ENCODE measurements at places on chromosomes 3 and 15. TPM values are rescaled to one million over a fixed set of nuclear protein-coding genes. Genes with fewer than 3 reads are reported as not detected.

MKRN3 gene
- total RNA-seq: 3.1 TPM

GRCh38 chr3:107855710-107856109, 235.1 kb downstream of the CD47 start:
- no peak overlapping the region for H3K4me3 ChIP-seq
- H3K36me3 ChIP-seq: no peaks in the 10 kb centered on the region
- no peak for DNase-seq

DNA sequence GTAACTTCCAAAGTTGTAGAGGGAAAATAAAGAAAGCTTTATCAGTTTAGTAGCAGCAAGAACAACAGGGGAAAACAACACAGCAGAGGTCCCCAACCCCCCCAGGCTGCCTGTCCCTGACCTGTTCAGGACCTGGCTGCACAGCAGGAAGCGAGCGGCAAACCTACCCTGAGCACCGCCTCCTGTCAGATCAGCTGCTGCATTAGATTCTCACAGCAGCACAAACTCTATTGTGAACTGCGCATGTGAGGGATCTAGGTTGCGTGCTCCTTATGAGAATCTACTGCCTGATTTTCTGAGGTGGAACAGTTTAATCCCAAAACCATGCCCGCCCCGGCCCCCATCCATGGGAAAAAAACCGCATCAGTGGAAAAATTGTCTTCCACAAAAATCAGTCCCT, 40.3 kb downstream of the USP50 start:
- H3K4me3 ChIP-seq: no peak overlapping the region
- no peak for DNase-seq
- no peaks in the 10 kb centered on the region for H3K27me3 ChIP-seq
- no peak overlapping the region for H3K27ac ChIP-seq
- peaks cover 2% of the 10 kb centered on the region for H3K36me3 ChIP-seq
- no peaks in the 10 kb centered on the region for H3K4me1 ChIP-seq

DNA sequence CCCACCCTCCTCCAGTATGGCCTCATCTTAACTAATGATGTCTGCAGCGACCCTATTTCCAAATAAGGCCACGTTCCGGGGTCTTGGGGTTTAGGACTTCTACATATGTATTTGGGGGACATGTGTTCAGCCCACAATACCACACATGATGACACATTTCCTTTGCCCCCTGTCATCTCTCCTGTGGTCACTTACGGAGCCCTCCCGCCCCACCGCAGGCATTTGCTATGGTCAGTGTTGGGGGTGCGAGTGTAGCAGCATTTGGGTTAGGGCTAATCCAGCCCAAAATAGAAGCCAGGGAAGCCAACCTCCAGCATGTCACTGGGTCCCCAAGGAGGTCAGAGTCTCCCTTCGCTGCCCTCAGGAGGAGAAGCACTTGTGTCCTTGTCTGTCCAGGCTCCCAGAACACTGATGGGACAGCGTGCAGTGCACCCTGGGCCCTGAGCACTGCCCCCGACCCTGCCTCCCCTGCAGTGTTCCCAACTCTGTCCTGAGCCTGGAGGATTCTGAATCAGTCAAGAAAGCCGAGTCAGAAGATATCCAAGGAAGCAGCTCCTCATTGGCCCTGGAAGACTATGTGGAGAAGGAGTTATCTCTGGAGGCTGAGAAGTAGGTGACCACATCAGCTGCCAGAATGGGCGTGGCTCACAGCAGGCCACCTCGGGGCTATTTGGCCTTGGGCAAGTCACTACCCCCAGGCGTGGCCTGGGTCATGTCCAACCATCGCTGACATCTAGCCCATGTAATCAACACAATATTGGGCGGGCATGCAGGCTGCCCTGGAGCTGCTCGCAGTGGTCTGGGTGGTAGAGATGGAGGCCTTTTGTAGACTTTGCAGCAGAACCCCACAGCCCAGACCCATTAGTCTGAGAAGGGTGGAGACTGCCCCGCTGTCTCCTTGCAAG, 46.9 kb upstream of the FGD5 start:
- no peak overlapping the region for H3K27ac ChIP-seq
- no peaks in the 10 kb centered on the region for H3K27me3 ChIP-seq
- no peak for DNase-seq
- H3K4me3 ChIP-seq: no peak overlapping the region

DNA sequence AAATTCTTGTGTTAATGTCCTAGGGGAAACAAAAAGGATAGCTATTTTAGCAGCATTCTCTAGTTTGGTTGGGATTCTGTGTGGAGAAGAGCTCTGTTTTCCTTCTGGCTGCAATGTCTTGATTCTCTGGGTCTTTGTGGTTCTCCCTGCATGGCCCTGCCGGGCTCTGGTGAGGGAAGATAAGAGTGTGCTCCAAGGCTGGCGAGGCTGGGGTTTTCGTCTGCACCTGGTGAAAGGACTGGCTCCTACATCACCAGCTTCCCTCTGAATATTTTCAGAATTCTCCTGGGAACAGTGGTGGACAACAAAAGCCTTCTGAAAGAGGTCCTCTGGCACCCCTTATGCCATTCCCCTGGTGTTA, 38.1 kb upstream of the SFMBT1 start:
- no peaks in the 10 kb centered on the region for H3K4me1 ChIP-seq
- H3K36me3 ChIP-seq: no peaks in the 10 kb centered on the region
- DNase-seq: no peak
- no peak overlapping the region for H3K4me3 ChIP-seq
- no peaks in the 10 kb centered on the region for H3K27me3 ChIP-seq

GRCh38 chr15:39685999-39686613, 96.5 kb downstream of the FSIP1 start:
- H3K36me3 ChIP-seq: no peaks in the 10 kb centered on the region
- DNase-seq: no peak
- H3K4me1 ChIP-seq: no peaks in the 10 kb centered on the region
- no peak overlapping the region for H3K27ac ChIP-seq
- H3K4me3 ChIP-seq: no peak overlapping the region

- no peaks in the 10 kb centered on the region for H3K27me3 ChIP-seq
- H3K27ac ChIP-seq: no peak overlapping the region
- H3K4me1 ChIP-seq: no peaks in the 10 kb centered on the region
- H3K4me3 ChIP-seq: no peak overlapping the region
- no peak for DNase-seq
- H3K36me3 ChIP-seq: no peaks in the 10 kb centered on the region
Observed at GRCh38 chr3:116776880-116777785, 67.6 kb downstream of the TUSC7 start.

GRCh38 chr3:86954747-86955146, 36.2 kb downstream of the VGLL3 start:
- no peaks in the 10 kb centered on the region for H3K36me3 ChIP-seq
- no peak overlapping the region for H3K27ac ChIP-seq
- no peaks in the 10 kb centered on the region for H3K4me1 ChIP-seq
- no peak overlapping the region for H3K4me3 ChIP-seq

DNA sequence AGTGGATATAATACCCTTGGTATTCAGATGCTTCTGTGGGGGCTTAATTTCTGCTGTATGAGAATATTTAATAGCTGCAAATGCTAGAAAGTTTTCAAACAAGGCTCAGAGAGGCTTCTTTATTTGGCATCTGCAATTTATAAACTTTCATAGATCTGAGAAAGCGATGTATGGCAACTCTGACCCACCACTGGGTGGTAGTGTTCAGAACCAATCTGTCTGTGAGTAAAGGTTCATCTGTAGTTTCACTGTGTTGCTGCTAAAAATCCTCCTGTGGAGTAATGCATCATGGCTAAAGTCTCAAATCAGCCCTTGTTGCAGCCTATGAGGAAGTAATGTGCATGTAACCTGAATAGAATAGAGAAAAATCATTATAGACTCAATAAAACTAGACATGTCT, 47.4 kb downstream of the CLSTN2 start:
- no peak overlapping the region for H3K27ac ChIP-seq
- no peak overlapping the region for H3K4me3 ChIP-seq
- DNase-seq: no peak
- H3K27me3 ChIP-seq: no peaks in the 10 kb centered on the region
- no peaks in the 10 kb centered on the region for H3K36me3 ChIP-seq

DNA sequence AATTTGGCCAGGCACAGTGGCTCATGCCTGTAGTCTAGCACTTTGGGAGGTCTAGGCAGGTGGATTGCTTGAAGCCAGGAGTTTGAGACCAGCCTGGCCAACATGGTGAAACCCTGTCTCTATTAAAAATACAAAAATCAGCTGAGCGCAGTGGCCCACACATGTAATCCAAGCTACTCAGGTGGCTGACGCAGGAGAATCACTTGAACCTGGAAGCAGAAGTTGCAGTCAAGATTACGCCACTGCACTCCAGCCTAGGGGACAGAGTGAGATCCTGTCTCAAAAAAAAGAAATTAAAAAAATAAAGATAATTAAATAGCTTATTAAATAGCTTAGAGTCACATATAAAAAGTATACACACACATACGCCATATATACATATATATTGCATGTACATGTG, 3.7 kb upstream of the TIPARP start:
- H3K36me3 ChIP-seq: no peaks in the 10 kb centered on the region
- DNase-seq: no peak
- no peak overlapping the region for H3K4me3 ChIP-seq
- no peaks in the 10 kb centered on the region for H3K27me3 ChIP-seq

GRCh38 chr3:53350652-53351051, 3.3 kb upstream of the DCP1A start:
- H3K36me3 ChIP-seq: no peaks in the 10 kb centered on the region
- no peak overlapping the region for H3K4me3 ChIP-seq
- no peaks in the 10 kb centered on the region for H3K27me3 ChIP-seq
- no peak for DNase-seq
- no peak overlapping the region for H3K27ac ChIP-seq

- no peaks in the 10 kb centered on the region for H3K36me3 ChIP-seq
- peaks cover 17% of the 10 kb centered on the region for H3K27me3 ChIP-seq
- H3K27ac ChIP-seq: no peak overlapping the region
- DNase-seq: peak; percentile 32
- no peak overlapping the region for H3K4me3 ChIP-seq
- H3K4me1 ChIP-seq: no peaks in the 10 kb centered on the region
Observed at GRCh38 chr3:13565581-13566452, 16.9 kb downstream of the FBLN2 start.

Measured in psoas muscle (tissue), 8 donors.